ENCODE measurements at places on chromosomes 13 and 19.

DNA sequence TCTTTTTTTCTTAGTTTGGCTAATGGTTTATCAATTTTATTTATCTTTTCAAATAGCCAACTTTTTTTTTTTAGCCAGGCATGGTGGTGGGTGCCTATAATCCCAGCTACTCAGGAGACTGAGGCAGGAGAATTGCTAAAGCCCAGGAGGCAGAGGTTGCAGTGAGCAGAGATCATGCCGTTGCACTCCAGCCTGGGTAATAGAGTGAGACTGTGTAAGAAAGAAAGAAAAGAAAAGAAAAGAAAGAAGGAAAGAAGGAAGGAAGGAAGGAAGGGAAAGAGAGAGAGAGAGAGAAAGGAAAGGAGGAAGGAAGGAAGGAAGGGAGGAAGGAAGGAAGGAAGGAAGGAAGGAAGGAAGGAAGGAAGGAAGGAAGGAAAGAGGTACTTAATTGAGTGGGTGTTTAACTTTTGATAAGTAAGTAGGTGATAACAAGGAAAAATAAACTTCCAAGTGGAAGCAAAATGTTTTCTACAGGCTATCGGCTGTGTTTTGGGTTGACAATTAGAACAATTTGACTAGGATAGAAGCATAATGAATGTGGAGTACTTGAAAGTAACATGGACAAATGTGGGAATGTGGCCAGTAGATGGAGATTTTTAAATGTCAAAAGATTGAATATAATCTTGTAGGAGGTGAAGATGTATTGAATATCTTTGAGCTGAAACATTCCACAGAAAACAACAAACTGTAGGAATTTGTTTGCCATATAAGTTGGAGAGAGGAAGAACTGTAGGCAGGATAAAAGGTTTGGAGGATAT lies 62.8 kb upstream of the MYO16 start:
- DNase-seq = no peak

- no peak for DNase-seq
Measured at GRCh38 chr13:72246396-72246795, 379.4 kb upstream of the DACH1 start.

- no peak for DNase-seq
Measured at GRCh38 chr13:73935991-73936390, 198.2 kb downstream of the KLF12 start.

- DNase-seq = no peak
Measured at GRCh38 chr13:46632176-46632575, 79.2 kb downstream of the LRCH1 start.

GRCh38 chr19:55986487-55986886 lies at the start of gene NLRP5:
Gene NLRP5 (plus strand): TSS chr19:55986775.
- DNase-seq = no peak

- DNase-seq = no peak
Measured at GRCh38 chr13:74860789-74861188, 621.2 kb downstream of the TBC1D4 start.

DNA sequence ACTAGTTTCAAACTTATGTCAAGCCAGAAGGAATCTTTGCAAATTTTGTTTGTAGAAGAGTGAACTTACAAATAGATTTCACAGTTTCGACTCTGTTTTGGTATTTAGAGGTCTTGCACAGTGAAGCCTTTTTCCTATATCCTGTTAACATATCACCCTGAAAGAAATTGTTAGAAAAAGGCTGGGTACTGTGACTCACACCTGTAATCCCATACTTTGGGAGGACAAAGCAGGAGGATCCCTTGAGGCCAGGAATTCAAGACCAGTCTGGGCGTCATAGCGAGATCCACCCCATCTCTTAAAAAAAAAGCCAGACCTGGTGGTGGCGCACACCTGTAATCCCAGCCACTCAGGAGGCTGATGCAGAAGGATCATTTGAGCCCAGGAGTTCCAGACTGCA lies 224.0 kb downstream of the GGACT start:
- DNase-seq = no peak

GRCh38 chr19:1521636-1522035 lies 2.2 kb upstream of the PLK5 start:
- DNase-seq = no peak

Data from stimulated activated CD8-positive, alpha-beta memory T cell treated with anti-CD3 and anti-CD28 coated beads, Interleukin-4, amount 100 ng/mL, for 1 hour (primary cell).